ENCODE measurements at places on chromosomes 7 and 10.

DNA sequence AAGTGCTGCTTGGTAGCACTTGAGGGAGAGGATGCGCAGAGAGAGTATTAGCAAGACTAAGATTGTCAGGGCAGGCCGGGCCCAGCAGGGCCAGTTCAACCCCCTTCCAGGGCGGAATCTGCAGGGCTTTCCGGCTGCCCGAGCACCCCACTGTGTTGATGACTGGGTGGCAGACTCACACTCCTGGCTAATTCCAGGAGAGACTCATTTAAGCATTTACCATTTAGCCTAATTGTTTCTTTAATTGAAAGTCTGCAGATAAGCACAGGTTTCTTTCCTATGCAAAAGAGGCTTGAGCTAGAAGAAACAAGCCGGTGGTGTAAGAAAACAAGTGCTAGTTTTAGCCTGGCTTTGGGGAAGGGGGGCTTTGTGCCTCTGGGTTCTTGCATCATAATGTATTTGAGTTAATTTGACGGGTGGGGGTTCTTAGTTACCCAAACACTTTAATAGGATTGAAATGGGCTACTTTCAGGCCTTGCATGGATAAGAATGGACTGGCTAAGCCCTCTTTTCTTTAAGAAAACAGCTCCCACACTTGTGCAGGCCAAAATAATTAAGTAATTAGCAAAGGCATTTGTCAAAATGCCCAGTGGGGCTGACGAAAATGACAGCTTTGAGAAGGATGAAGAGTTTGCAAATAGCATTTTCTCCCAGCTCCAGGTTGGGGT is 201.3 kb downstream of the MYOF start:
- no peak for DNase-seq

DNA sequence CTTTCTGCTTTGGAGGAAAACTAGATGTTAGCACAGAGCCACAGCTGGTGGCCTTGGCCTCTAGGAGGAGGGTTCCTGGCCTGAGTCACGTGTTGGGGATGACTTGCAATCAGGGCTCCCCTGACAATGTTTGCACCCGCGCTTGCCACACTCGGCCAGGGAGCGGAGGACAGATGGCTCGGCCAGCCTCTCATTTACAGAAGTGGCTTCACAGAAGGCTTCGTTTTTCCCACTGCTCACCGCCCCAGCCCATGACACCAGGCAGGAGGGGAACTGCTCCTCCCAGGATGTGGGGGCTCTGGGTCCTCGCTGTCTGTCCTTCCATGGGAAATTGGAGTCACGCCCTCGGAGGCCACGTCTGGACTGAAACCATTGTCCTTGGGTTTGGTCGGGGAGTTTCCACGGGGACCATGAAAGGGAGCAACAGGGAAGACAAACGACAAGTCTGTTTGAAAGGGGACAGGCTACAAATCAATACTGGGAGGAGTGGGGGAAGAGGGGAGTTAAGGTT is 49.6 kb upstream of the UBE3C start:
- no peak for DNase-seq

DNA sequence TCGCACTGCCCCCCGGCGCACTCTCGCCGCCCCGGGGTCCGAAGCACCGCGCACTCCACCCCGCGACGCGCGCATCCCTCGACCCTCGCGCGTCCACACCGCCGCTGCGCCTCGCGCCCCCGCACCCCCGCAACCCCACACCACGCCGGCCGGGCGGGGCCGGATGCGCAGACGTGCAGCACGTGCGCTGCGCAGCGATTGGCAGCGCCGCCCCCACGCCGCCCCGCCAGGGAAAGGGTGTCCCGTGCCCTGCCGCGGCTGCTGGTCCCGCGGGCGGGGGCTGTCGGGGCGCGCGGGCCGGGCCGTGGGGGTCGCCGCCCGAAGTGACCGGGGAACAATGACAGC is 53.7 kb upstream of the KDM7A start:
- DNase-seq = peak; percentile 68

- DNase-seq = no peak
These were observed 400.5 kb downstream of the IPMK start for GRCh38 chr10:57867241-57867640.

- DNase-seq = no peak
These were observed 67.8 kb downstream of the TBX20 start for GRCh38 chr7:35185908-35186731.

DNA sequence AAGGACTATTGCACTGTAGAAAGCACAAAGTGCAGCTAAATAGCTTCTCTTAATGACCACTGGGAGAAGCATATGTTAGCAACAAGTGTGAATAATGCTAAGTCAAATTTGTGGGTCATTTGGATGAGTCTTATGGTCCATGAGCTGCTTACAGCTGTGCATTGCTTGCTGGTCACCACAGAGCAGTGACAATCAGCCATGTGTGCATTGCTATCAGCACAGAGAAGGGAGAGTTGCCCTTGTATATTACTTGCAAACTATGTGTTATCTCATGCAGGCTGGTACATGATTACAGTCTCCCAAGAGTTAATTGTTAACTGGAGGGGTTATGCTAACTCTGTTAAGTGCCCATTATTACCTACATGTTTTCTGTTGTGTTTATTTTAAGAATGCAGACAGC is 25.7 kb downstream of the MRPS33 start:
- DNase-seq = no peak

GRCh38 chr7:141874787-141875186 is 33.5 kb upstream of the PRSS37 start:
- no peak for DNase-seq

DNA sequence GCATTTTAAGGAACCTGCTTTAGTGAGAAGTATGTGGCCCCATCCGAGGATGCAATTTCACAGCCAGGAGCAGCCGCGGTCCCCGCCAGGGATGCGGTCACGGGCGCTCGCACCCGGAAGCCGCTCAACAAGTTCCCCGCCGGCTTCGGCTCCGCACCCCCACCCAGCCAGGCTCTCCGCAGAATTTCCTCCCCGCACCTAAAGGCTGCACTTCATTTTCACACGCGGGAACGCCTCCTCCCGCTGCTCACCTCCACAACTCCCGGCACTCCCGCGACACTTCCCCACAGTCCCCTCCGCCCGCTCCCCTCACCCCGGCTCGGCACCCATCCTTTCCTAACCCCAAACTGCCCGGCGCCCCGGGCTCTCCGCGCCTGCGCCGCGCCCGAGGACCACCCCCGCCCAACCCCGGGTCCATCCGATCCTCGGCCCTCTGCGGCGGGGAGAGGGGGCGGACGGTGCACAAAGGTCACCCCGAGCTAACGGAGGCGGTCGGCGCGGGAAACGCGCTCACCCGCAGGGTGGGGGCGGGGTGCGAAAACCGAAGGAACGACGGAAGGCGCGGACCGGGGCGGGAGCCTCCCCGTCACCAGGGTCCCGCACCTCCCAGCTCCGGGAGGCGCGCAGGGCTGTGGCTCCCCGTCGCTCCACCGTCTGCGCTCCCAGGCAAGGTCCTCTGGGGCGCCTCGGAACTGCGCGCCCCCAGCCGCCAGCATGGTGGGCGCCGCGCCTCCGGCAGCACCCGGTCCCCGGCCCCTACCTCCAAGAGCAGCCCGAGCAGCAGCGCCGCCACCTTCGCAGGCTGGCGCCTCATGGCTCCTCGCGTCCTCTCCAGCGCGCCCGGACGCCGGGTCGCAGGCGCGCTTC is 558 bp downstream of the VOPP1 start:
- peak; percentile 38 for DNase-seq

GRCh38 chr7:157490465-157490912 is 153.7 kb downstream of the DNAJB6 start:
- DNase-seq = no peak

- DNase-seq = no peak
These were observed 57.1 kb upstream of the KMT2E start for GRCh38 chr7:104956753-104957450.

GRCh38 chr10:988667-989545 is 672 bp downstream of the GTPBP4 start:
- no peak for DNase-seq

DNA sequence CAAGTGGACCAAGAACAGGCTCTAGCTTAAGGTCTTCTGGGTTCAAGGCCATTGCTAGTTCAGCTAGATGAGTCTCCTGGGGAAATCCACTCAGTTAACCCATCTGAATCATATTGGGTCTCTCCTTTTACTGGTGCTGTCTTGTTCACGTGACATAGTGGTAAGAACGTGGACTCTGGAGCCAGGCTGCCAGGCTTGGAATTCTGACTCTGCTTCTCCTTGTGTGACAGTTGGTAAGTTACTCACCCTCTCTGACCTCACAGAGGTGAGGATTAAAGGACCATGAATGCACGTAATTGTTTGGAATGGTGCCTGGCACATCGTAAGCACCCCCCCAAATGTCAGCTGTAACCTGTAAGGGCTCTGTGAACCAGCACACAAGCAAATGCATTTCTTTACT is 9.7 kb upstream of the CALU start:
- DNase-seq = no peak

- DNase-seq = no peak
These were observed 1247.8 kb upstream of the SORCS1 start for GRCh38 chr10:108412323-108412722.

DNA sequence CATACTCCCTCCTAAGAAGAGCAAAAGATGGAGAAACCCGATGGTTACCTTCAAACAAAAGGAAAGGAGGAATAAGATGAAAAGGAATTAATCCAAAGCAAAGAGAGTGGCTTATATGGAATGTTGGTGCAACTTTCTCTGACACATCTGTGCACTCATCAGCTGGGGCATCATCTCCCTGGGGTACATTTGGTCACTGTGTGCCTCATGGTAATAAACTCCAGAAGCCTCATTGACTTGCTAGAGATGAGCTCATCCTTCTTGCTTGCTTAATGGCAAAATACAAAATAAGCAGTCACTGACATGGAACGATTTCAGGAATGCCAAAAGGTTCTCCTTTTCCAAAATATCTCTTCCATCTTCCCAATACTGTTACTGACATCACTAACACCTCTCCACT is 22.5 kb downstream of the CAV1 start:
- DNase-seq = no peak

- DNase-seq = peak; percentile 3
These were observed 15.3 kb downstream of the GPRIN2 start for GRCh38 chr10:46541017-46541661.

DNA sequence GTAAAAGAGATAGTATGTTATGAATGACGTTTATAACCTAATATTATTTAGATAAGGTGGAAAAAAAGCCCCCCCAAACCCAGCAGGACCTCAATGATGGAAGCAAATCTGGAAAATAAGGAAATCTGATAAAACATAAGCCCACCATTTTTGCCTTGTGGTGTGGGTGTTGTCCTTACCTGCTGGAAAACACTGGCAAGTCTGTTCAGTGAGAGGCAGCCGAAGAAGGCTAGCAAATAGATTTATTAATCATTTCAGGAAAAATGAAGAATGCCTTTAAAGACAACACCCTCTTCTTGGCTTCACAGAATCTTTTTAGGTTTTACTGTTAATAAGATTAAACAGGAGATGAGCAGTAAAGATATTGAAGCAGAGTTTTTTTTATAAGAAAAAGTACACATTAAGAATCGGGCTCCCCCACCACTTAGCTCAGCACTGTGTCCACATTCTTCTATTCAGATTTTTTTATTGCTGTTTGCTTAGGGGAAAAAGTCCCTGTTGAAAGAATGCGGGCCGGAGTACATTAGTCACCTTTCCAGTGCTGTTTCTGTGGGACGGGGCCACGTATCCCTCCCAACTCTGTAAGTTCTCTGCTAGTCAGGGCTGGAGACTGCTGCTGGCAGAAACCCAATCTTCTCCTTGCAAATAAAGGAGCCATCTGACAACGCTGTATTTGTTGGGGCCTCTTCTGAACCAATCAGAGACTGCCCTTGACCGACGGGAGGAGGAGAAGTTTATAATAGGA is 104.1 kb downstream of the EVX1 start:
- DNase-seq = no peak

All from activated T-helper 1 cell treated with anti-CD3 and anti-CD28 coated beads, Interleukin-2, amount 50 U/mL, for 16 hours (primary cell).